ENCODE measurements at places on chromosomes 16 and 17.

GRCh38 chr16:53629607-53630312, 73.9 kb downstream of the RPGRIP1L start:
- no peak for DNase-seq

DNA sequence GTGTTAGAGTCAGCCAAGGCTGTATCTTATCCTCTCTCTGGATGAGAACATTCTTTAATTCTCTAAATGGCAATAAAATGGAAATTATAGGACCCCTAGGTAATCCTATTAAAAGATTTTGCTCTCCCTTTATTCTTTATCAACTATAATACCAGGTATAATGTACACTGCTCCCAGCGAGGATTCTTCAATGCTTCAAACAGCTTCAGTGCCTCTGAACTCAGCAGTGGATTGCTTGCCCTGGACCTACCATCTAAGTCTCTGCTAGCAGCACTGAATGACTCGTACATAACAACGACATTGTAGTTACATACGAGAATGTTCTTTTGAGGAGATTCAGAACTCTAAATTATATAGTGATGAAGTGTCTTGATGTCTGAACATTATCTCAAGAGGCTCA, 3.7 kb upstream of the OR3A2 start:
- no peak for DNase-seq

DNA sequence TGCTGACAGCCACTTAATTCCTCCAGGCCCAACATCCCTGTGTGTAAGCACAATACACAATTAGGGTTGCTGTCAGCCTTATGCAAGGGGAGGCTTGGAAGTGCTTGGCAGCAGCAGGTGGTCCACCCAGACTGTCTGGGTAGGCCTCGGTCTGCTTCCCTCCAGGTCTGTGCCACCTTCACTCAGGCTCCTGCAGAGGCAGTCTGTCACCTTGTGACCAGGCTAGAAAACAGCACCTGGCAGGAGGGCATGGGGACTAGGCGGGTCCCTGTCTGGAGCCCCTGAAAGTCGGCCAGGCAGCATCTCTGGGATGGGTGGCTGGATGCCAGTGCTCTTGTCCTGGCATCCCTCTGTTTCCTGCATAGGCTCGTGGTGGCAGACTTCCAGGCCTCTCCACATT, 578.1 kb downstream of the KCNJ18 start:
- DNase-seq: no peak

- DNase-seq: no peak
Measured at GRCh38 chr17:67326440-67326839, 39.9 kb downstream of the PSMD12 start.

DNA sequence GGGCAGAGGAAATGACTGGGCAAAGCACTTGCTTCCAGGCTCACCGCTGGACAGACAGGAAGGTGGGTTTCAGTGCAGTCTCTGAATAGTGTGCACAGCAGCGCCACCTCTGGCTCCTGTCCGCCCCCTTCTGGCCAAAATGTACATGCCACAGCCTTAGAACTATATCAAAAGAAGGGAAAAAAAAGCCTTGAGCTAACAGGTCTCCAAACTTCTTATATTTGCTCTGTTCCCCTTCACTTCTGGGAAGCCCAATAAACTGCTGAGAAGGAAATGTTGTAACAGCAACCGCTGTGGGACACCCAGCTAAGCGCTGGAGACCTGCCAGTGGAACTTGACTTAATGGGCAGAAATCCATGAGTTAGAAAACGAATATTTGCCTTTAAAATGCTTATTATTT, 17.5 kb downstream of the COG7 start:
- peak; percentile 83 for DNase-seq

GRCh38 chr16:87560428-87561199, 41.7 kb upstream of the JPH3 start:
- peak; percentile 49 for DNase-seq

- DNase-seq: no peak
Measured at GRCh38 chr16:66900721-66901441, 17.8 kb downstream of the CDH16 start.

GRCh38 chr17:75774991-75775668, 9.5 kb upstream of the UNK start:
- no peak for DNase-seq

DNA sequence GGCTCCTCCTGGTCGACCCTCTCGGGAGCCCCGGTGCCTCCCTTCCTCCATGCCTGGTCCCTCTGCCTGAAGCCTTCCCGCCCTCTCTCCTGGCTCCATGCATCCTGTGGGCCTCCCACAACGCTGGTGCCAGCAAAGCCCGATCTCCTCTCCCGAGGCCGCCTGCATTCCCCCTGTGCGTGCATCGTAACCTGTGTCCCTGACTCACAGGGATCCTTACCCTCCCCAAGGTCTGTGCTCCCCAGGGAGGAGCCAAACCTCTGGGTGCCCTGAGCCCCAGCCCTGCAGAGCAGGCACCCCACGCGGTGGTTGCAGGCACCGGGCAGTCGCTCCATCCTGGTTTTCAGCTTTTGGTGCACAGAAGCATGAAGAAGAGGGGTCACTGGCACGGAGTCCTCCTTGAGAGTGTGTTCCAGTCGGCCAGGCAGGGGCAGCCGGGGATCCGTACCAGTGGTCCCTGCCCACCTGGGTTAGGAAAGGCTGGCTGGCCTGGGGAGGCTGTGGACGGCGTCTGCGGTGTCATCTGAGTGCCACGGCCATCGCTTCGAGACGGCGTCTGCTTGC, 1.8 kb upstream of the ENPP7 start:
- no peak for DNase-seq

GRCh38 chr17:2174468-2175293, 119.8 kb downstream of the HIC1 start:
- DNase-seq: no peak

GRCh38 chr16:11481987-11482386, 104.7 kb downstream of the LITAF start:
- DNase-seq: no peak

DNA sequence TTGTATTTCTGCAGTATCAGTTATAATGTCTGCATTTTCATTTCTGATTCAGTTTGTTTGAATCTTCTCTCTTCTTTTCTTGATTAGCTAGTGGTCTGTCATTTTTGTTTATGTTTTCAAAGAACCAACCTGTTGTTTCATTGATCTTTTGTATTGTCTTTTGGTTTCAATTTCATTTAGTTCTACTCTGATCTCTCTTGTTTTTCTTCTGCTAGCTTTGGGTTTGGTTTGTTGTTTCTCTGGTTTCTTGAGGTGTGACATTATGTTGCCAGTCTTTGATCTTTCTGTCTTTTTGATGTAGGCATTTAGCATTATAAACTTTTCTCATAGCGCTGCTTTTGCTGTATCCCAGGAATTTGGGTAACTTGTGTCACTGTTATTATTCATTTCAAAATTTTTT, 107.2 kb downstream of the PHKB start:
- no peak for DNase-seq

DNA sequence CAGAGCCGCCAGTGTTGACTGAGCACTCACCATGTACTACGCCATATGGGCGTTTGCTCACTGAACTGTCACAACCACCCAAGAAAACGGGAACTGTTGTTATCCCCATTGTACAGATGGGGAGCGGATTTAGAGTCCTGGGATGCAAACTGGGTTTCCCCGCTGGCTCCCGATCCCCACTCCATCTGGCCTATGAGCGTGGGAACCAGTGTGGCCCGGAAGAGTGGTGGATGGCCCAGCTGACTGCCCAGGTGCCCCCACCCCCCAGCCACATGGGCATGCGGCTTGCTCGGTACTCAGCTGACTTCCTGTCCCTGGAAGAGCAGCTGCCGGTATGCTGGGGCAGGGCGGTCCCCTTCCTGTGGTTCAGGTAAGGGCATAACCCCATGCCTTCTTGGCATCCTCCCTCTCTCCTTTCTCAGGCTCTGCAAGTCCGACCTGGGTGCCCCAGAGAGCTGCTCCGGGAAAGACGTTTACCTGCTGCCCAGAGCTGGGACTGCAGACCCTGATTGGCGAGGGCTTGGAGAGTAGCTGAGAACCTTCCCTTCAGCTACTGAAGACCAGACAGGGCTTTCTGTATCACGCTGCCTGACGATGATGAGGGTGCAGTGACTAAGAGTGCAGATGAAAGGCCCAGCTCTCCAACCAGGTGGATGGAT, 16.2 kb downstream of the SOCS3 start:
- peak; percentile 62 for DNase-seq

DNA sequence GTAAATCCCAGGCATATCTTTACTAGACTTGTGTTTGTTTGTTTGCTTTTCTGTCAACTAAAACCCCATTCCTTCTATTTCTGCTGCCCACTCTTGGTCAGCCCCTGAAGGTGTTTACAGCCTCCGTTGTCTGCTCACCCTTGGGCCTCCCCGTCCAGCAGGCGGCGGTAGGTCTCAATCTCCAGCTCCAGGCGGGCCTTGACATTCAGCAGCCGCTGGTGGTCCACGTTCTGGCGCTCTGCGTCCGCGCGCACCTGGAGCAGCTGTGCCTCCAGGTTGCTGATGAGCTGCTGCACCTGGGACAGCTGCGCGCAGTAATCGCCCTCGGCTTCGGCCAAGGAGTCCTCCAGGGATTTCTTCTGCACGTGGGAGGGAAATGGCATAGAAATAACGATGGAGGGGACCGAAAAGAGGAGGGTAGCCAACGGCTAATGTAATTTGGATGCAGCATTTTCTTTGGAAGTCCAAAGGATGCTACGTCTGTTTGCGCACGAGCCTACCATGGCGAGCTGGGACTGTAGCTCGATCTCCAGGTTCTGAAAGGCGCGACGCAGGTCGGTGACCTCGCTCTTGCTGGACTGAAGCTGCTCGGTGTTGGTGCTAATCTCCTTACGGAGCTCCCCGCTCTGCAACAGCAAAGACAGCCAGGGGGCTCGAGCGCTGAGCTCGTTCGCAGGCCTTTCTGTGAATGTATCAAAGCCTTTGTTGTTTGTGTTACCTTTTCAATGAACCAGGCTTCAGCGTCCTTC, 3.9 kb downstream of the KRT12 start:
- DNase-seq: no peak

DNA sequence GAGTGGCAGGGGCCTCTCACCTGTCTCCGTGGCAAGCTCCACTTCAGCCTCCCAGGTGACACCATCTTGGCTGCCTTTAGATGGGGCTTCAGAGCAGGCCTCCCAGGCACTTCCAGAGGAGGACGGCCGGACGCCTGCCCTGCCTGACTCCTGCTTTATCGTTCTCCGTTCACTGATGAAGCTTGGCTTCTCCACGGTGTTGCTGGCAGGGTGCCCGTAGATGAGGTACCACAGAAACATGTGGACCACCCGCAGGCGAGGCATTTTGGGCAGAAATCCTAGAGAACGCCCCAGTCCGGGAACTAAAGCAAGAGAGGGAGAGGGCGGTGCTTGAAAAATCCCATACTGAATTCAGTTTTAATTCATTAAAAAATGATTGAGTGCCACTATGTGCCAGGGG, 54.5 kb downstream of the GTF3C1 start:
- DNase-seq: no peak

DNA sequence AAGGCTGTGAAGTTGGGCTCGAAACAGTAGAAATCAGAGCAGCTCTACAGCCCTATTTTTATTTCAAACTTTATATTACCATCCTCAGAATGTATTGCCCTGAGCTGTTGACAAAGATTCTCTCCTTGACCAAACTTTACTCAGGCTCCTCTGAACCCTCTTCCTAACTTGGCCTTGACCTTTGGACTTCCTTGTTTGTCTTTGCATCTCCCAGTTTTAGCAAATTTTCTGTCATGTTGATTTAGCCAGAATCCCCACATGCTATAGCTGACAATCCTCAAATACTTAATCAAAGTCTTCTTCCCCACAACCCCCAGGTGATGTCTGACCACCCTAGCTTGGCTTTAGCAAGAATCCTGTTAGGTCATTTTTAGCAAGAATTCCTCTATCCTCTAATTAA, 87.4 kb upstream of the GRIN2A start:
- no peak for DNase-seq

- DNase-seq: no peak
Measured at GRCh38 chr16:7088711-7089110, 243.9 kb upstream of the RBFOX1 start.

DNA sequence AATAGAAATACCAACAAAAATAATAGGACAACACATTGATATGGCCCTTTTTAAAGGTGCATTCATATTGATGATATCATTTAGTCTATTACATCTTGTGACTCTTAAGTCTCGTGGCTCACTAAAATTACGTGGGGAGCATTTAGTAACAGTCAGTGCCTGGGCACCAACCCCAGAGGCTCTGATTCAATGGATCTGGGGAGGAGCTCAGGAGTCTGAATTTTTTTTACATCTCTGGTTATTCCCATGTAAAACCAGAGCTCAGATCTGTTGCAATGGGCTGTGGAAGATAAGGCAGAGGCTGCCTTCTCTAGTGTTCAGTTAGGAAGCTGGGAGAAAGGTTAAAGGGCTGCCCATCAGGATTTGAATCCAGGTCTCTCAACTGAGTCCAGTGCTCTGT, 549.9 kb upstream of the CDH5 start:
- DNase-seq: no peak

DNA sequence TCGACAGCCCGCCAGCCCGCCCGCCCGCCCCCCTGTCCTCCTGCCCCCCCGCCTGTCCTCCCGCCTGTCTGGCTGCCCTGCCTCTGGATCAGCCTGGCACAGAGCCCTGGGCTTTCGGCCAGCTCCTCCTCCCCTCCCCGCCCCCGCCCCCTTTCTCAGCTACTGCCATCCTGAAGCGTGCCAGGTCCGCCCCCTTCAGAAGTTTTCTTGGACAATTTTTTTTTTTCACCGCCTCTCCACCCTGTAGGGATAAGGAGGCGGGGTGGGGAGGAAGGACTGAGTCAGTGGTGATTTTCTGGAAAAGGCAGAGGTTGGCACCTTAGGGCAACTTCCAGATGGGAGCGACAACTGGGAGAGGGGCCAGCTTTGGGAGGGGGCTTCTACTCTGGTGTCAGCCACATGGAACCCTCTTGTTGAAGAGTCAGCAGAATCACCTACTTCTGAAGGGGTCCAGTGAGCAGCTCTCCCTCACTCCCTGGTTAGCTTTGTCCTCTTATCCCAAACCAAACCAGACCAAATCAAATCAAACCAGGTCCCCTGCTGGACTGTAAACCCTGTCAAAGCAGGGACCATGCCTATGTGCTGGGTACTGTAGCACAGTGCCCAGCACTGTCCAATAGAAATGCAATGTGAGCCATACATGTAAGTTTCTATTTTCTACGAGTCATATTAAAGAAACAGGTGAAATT, 19.7 kb downstream of the IGF2BP1 start:
- DNase-seq: no peak

DNA sequence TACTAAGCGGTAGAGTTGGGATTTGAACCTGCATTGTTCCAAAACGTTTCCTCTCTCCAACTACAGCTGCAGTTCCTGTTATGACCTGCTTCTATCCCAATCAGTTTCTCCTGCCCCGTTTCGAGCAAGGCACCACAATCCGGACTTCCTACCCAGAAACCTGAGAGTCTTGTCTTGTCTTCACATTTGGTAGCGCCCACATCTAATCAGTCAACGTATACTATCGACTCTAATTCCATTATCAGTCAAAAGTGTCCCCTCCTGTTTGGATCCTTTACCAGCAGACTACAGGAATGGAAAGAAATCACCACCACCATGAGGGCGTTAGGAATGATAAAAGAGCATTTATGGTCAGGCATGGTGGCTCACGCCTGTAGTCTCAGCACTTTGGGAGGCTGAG, 124.6 kb downstream of the AXIN2 start:
- no peak for DNase-seq

All from inflammatory macrophage treated with lipopolysaccharide for 1 hour (primary cell).